ENCODE measurements at places on chromosomes 5 and 9.
A peak's percentile ranks its signal among the peaks of the same experiment; 100 is the strongest.

DNA sequence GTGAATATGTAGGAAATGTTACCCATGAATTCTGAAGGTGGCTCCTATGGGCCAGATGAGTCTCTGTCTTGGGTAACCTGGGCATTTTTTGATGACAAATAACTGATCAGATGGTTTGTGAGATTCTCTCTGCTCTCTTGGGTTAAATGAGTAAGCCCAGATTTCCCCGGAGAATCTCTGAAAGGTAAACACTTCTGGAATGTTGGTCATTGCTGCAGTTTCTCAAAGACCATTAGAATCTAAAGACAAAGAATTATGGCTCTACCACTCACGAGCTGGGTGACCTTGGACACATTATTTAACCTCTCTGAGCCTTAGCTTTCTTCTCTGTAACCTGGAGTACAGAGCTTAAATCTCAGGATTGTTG is 191.2 kb downstream of the DAB2IP start:
- DNase-seq: no peak

GRCh38 chr9:69601698-69602097 is 70.5 kb downstream of the APBA1 start:
- DNase-seq: no peak

GRCh38 chr5:172414531-172415361 is 39.6 kb downstream of the SH3PXD2B start:
- peak; percentile 52 for DNase-seq

DNA sequence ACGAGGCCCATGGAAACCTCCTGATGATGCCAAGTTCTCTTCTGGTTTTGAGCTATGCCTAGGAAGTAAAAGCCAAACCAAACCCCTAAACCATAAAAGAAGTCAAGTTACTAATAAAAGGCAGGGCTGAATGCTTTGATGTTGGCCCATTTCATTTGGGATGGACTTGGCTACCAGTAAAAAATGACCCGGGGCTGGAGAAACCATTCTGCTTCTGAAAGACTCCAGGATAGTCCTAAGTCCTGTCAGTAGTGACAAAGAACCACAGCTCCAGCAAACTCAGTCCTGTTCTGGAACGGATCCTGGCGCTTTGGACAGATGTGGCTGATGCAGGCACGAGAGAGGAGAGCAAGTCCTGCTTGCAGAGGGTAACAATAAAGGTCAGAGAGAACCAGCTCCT is 68.6 kb downstream of the SH3PXD2B start:
- DNase-seq: no peak

DNA sequence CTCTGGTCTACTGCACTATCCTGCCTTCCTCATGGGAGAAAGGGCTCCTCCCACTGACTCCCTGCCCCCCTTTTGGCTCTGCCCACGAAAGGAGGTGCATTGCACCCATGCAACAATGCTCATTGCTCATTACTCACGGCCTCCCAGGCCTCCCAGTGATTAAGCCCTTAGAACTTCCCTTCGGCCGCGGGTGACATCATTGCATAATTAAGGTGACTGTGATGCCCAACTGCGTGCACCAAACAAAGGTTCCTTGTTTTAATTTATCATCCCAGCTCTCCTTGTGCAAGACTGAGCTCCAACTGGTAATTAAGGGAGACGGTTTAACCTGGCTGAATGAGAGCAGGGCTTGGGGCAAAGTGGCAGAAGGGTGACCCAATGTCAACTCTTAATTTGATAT is 180.4 kb downstream of the GAS1 start:
- peak; percentile 69 for DNase-seq

DNA sequence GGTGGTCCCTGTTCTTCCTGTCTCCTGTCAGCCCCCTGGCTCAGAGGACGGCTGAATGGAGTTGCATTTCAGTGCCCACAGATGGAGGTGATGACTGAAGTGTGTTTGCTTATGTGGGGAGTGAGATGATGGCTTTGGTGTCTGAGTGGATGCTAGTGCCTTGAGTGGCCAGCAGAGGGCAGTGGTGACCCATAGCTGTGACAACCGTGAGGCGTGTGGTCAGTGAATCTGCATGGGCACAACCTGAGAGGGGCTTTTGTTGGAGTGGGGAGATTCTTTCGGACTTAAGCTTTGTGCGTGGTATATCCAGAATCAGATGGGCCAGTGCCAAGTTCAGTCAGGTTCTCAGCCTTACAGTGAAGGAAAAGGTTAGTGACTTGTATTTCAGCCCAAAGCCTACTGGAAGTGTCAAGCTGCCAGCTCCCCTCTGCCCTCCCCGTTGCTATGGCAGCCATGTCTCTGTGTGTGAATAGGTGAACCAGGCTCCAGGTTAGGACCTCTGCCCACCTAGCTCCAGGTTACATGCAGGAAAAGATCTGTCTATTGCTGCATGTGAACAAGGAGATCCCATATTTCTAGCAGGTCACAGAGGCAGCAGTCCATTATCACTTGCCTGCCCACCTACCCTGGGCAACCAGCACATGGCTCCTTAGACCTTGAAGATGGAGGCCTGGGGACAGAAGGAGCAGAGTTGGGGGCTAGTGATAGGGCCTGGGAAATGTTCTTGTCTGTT is 14.7 kb upstream of the CXXC5 start:
- DNase-seq: peak; percentile 54

All from T1000 (cell line).